ENCODE measurements at places on chromosomes 1 and 21.

DNA sequence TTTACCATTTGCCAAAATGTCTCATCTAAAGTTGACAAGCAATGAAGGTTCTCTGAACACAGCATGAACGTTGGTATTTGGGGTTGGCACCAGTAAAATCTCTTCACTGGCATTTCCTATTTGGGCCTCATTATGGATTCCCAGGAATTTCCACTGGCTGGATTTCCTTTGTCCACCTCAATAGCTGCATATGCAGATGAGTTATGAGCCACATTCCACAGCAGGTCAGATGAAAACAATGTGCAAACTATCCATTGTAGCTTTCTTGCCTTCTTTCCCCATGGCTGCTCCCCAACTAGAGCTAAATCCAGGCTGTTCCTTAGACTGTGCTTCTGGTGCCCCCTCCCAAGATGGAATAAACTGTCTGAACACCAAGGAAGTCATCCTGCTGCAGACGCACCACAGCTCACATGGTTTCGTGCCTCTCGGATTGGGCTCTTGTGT, 168.1 kb upstream of the FGGY start:
- no peak for DNase-seq

- DNase-seq: no peak
Observed at GRCh38 chr1:151344291-151344690, 2.8 kb downstream of the RFX5 start.

DNA sequence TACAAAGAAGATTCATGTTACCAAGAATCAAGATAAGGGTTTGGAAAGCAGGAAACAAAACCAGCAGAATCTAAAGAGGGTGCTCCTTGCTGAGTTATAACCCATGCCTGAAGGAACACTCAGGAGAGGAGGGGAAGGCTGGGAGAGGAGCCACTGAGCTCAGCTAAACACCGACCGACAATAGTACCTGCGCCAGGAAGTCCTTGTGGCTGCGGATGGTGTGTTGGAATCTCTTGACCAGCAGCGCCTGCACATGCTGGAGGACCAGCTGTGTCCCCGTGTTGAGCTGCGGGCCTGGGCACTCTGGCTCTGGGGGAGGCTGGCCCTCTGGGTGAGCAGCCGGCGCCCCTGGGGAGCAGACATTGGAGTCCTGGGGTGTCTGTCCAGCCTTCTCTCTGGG, 89.4 kb downstream of the ABCA4 start:
- DNase-seq: no peak

DNA sequence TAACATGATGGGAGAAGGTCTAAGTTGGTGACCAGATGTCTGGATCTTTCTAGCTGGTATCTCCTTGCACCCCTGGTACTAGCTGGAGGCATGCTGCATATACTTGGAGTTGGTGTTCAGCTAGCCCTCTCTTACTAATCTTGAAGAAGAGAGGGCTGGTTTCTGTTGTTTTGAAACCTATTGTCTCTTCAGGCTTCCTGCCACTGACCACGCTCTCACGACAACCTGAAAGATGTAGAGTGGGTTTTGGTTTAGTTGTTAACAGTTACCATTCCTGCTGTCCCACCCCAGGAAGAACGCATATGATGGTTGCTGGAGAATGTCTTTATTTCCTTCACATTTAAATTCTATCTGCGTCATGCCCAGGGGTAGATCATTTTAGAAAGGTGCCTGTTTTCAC, 3.6 kb downstream of the MAN1C1 start:
- DNase-seq: no peak

Measured in erythroblast (primary cell).